ENCODE measurements at places on chromosomes 2 and 18.
A peak's percentile ranks its signal among the peaks of the same experiment; 100 is the strongest.

DNA sequence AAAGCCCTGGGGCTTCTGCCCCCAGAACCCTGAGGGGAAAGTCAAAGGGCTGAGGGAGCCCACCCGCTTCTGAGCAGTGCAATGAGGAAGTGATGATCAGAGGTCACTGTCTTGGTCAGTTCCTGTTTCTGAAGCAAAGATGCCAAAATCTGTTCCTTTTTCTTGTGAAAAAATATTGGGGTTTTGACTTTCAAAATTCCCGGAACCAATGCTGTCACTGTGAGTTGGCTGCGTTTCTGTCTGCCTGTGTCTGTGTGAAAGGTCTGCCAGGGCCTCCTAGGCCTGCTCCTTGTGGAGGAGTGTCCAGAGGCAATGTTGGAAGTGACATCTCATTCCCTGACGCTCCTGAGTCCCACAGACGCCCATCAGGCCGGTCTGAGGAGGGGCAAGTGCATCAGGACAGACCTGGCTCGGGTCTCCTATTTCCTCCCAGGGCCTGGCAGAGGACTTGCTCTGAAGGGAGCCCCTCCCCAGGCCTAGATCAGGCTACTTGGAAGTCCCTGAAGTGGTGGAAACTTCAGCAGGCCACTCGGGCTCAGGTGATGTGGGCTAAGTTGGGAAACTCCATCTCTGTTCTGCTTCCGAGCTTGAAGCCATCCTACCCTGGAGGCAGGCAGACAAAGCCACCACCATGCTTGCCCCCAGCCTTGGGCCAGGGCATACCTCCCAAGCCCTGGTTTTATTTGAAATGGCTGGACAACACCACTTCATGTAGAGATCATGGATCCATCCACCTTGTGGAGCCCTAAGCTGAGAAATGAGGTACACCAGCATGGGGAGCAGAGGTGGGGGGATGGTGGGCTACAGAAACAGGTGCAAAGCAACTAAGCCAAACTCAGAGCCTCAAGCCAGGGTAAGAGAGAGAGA, 51.0 kb downstream of the PKDCC start:
- no peak for DNase-seq

- no peak for DNase-seq
Observed at GRCh38 chr2:165402162-165402561, 67.3 kb upstream of the CSRNP3 start.

- no peak for DNase-seq
Observed at GRCh38 chr2:137938204-137938603, 26.1 kb upstream of the HNMT start.

DNA sequence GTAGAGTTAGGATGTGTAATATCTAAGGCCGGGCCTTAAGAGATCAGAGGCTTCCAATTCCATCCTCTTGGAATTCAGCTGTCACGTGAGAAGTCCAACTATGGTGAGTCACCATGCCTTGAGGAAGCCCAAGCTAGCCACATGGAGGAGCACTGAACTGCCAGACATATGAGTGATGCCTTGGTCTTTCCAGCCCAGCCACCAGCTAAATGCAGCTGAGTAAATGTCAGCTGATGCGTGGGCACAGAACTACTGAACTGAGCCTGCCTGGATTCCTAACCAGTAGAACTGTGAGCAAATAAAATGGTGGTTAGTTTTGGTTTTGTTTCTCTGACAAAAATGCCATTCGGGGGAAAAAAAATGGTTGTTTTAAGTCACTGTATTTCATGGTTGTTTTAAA, 153.7 kb upstream of the SERTAD2 start:
- DNase-seq: peak; percentile 99

GRCh38 chr2:73031095-73031678, 40.3 kb downstream of the SFXN5 start:
- no peak for DNase-seq

GRCh38 chr2:231655488-231655887, 52.8 kb upstream of the PTMA start:
- DNase-seq: no peak

GRCh38 chr2:148888003-148888501, 13.0 kb downstream of the KIF5C start:
- no peak for DNase-seq

GRCh38 chr2:3433339-3433699, 53.8 kb downstream of the TRAPPC12 start:
- no peak for DNase-seq

DNA sequence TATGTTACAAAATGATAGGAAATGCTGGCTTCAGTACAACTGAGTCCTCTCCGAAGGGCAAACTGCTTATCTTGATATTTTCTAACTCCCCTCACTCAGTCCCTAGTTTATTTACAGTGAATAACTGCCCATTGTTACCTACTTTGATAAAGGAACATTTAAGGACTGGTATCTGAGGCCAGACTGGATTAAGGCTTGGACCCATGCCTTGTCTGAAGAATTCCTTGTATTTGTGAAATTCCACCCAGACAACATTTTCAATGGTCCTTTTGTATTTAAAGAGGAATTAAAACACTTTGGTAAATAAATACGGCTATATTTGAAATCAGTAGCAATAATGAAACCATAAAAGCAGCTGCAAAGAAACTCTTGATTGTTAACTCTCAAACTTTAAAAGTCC, 58.3 kb downstream of the PELI1 start:
- no peak for DNase-seq
